ENCODE measurements at places on chromosomes 5 and 9.

DNA sequence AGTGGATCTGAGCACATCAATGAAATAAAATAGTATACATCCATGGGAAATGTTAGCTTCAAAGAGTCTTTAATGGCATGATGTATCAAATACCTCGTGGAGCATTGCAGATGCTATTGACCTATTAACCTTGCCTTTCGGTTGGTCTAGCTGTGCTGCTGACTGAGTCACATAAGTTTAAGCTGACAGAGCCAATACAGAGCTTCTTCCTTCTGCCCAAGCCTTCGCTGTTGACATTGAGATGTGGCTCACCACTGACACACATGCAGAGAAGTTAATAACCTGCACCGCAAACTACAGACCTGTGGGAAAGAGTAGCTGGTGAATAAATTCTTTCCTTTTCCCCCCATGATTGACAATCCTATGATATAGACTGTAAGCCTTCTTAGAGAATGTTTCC, 78.2 kb downstream of the LURAP1L start:
- DNase-seq: no peak

DNA sequence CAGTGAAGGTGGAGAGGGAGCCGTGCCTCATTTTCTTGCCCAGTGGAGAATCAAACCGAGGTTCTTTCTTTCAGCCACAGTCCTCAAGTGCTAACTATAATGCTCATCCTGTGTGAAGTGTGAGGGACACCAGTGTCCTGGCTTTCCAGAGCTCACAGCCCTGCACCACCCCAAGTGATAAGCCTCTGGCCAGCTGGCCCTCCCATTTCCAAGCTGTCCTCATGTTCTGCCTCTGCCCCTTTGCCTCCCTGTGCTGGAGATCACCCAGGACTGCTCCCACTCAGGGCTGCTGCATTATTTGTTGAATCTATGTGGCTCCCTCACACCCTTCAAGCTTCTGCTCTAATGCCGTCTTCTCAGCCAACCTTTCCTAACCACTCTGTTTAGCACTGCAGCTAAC, 224.5 kb upstream of the TUT7 start:
- no peak for DNase-seq

GRCh38 chr5:78615697-78616096, 32.9 kb downstream of the LHFPL2 start:
- no peak for DNase-seq

DNA sequence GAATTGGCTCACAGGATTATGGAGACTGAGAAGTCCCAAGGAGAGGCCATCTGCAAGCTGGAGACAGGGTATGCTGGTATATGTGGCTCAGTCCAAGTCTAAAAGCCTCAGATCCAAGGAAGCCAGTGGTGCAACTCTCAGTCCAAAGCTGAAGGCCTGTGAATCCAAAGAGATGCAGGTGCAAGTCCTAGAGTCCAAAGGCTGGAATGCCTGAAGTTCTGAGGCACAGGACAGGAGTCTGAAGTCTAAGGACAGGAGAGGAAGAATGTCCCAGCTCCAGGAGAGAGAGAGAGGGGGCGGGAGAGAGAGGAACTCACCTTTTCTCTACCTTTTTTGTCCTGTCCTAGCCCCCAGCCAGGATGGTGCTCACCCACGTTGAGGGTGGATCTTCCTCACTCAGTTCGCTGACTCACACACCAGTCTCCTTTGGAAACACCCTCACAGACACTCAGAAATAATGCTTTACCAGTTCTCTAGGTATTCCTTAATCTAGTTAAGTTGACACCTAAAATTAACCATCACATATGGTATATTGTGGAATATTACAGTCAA, 49.6 kb downstream of the KCNN2 start:
- no peak for DNase-seq

DNA sequence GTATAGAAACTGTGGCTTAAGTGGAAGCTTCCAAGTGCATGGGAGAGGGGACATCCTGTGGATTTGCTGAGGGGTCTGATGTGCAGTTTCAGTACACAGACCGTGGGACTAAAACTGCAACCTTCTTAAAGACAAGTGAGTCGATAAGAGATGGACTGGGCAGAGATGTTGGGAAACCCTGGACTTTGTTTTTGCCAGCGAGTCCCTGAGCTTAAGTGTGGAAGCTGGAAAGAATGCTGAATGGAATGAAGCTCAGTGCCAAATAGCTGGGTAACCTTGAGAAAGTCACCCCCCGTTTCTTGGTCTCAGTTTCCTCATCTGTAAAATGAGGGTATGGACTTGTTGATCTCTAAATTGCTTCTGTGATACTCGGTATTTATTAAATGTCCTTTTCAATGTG, 37.3 kb upstream of the KLF9 start:
- no peak for DNase-seq

GRCh38 chr9:36450110-36450732, 50.2 kb upstream of the RNF38 start:
- DNase-seq: no peak

- DNase-seq: no peak
Measured at GRCh38 chr5:125199968-125200865, 453.8 kb upstream of the ZNF608 start.

DNA sequence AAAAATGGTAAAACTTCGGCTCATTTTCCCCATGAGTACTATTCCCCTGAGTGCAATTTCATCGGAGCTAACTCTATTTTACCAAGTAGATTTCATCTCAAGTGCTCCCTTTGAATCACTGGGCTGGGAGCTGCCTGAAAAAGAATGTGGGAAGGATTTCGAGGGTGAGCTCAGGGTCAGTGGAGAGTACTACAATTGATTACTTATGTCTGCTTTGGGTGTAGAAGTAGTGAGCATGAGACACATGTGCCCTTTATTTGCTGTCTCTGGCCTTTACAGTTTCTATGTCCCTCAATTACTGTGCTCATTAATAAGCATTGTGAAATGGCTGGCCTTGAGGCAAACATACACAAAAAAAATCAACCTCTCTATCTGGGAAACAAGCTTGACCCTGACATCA, 172.7 kb upstream of the RFX3 start:
- no peak for DNase-seq

- peak; percentile 14 for DNase-seq
Measured at GRCh38 chr5:129904667-129905472, 605 bp downstream of the CHSY3 start.

GRCh38 chr5:39945870-39946269, 521.1 kb upstream of the DAB2 start:
- DNase-seq: no peak

DNA sequence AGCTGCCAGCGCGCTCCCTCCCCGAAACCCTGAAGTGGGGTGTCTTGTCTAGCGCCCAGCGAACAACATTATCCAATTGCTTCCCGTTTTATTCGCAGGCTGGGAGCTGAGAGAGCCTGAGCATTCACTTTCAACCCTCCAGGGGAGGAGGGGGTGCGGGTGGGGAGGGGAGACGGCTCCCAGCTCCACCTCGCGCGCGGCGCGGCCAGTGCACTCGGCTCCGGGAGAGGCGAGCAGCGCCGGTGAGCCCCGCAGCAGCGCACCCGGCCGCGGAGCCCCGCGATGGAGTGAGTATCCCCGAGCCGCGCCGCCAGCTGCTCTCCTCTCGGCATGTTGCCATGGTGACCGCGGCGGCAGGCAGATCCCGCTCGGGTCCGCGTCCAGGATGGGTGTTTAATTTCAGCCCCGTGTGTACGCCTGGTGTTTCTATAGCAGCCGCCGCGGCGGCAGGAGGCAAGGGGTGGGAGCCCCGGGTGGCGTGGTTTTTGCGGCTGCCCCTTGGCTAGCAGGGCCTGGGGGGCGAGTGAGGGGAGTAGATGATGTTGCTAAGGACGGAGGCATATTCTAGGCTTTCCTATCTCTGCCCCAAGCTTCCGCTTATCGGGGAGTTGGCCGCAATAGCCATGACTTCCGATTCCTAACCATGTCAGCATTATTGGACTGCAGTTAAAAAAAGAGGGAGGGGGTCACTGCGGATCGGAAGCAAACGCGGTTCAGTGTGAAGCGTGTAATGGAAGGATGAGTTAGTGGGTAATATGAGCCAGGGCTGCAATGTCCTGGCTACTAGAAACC, 139.2 kb upstream of the PALM2AKAP2 start:
- DNase-seq: peak; percentile 65

DNA sequence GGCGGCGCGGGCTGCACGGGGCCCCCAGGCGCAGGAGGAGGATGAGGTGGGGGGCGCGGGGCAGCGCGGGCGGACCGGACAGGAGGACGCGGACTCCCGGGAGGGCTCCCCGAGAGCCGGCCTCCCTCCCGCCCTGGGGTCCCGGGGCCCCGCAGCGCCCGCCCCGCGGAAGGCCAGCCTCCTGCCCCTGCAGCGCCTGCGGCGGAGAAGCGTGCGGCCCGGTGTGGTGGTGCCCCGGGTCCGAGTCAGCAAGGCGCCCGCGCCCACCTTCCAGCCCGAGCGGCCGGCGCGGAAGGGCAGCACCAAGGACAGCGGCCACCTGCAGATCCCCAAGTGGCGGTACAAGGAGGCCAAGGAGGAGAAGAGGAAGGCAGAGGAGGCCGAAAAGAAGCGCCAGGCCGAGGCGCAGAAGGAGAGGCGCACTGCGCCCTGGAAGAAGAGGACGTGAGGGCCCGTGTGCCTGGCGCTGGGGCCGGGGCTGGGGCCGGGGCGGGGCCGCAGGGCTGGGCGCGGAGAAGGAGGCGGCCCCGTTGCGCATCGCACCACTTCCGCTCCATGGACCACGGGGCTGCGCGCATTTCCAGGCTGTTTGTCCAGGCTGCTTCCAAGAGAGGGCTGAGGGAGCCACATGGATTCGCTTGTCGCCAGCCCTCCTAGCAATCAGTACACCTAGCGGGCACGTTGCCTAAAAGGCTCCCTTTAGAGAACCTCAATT, 86.0 kb downstream of the ANKRD33B start:
- DNase-seq: peak; percentile 29

DNA sequence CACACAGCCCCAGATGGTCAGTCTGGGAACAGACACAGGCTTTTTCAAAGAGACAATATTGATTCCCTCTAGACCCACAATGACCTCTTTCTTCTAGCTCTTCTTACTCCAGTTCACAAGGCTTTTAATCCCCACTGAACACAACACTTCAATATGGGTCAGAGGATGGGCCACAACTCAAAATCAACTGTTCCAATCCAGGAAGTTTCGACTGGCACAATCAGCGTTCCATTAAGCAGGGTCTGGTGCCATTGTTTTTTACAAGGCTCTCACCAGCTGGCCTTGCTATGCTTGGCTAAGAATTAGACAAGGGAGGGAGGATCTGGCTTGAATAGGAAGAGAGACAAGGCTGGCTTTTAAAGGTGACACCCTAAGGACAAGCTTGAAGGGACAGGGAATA, 199.4 kb upstream of the SLC24A2 start:
- DNase-seq: no peak

GRCh38 chr5:128253161-128253560, 169.6 kb downstream of the SLC12A2 start:
- no peak for DNase-seq

DNA sequence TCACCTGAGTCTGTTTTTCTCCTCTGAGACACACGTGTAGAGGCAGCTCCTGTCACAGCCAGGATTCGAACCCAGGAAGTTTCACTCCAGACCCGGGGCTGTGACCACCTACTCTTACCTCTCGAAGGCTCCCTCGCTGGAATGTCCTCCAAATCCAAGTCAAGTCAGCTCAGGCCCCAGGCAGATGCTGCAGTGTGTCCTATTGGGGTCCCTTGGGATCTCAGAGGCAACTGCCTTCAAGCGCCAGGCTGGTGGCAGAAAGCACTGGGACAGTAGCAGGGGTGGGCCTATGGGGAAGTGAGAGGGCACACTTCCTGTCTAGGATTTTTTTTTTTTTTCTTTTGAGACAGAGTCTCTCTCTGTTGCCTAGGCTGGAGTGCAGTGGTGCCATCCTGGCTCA, 762 bp upstream of the ST6GALNAC4 start:
- no peak for DNase-seq
